ENCODE measurements at places on chromosomes 5 and 9.
A peak's percentile ranks its signal among the peaks of the same experiment; 100 is the strongest.

DNA sequence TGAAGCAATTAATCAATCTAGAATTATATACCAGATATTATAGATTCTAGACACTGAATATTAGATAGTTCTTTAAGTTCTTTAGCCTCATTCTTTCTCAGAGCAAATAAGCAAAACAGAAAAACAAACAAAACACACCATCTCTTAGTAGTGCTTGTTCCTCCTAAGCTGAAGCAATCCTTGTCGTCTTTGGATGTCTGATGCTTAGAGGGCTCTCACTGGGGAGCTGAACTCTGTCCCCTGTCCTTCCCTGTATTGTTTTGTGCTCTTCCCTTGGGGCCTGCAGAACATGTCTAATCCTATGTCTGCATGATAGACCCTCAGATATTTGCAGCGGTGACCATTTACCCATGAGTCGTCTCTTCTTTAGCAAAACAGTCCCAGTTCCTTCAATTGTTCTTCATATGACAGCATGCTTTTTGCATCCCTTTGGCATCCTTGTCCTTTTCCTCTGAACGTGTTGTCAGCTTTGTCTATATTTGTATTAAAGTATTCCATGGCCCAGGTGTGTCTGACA is 114.3 kb downstream of the ARHGEF28 start:
- no peak for DNase-seq

- DNase-seq, result no peak
These were observed 42.7 kb upstream of the LIFR start for GRCh38 chr5:38598994-38599617.

DNA sequence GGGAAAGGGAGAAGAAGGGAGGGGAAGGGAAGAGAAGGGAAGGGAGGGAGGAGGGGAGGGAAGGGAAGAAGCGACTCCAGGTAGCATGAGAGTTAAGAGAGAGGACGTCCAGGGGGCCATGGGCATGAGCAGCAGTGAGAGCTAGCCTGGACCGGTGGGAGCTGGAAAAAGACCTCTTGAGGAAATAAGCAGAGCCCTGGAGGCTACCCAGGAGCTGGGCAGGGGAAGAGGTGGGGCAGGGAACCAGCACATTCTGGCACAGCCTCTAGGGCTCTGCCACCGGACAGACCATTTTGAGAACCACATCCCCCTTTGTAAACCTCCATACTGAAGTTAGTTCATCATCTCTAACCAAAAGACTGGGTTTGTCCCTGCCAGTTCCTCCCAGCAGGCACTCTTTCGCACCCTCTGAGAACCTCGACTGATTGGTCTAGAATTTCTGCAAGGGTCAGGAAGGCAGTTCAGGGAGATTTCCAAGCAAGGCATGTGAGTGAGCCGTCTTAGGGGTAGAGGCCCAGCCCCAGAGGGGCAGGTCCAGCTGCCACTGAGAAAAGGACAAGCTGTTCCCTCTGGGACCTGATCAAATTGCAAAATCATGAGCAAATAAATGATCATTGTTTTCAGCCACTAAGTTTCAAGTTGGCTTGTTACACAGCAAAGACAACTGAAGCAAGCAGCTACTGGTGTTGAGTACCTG is 11.6 kb downstream of the NAIF1 start:
- DNase-seq, result peak; percentile 58

GRCh38 chr5:15500325-15501001 is 483 bp downstream of the FBXL7 start:
- DNase-seq, result peak; percentile 45

DNA sequence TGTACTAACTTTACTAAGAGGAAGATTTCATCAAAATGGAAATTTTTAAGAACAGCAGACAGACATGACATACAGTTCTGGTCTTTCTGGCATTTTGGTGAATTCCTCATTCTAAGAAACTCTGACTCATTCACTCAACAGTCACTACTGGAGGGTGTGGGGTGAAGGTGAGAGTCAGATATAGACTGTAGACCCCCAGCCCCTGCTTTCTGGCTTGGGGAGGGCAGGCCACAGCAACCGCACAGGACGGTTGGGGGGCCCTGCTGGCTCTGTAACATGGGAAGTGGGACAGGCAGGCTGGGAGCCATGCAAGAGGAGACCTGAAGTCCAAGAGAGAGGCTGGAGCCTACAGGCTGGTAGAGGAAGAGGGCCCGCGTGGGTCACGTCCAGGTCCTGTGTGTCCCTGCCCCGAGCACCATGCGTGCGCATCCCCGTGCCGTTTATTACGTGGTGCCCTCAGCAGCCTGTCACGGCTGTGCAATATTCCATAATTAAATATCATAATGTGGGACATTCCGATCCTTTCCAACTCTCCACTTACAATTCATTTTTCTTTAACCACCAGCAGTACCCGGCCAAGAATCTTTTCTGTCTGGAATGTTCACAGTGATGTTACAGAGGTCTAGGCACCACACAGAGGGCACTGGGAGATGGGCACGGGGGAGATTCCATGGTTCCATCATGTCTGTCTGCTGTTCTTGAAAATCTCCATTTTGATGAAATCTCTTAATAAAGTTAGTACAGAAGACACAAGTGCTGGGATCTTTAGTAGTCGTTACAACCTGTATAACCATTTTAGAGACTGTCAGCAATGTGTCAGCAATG is 75.5 kb downstream of the SEMA4D start:
- DNase-seq, result no peak

DNA sequence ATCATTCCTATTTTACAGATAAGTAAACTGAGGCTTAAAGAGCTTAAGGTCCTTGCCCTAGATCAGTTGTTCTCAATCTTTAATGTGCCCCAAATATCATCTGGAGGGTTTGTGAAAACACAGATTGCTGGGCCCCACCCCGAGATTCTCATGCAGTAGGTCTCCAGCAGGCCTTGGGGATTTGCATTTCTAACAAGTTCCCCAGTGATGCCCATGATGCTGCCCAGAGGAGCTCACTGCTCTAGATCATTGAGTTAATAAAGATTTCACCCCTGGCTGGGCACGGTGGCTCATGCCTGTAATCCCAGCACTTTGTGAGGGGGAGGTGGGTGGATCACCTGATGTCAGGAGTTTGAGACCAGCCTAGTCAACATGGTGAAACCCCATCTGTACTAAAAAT is 42.8 kb upstream of the RAD23B start:
- DNase-seq, result no peak

DNA sequence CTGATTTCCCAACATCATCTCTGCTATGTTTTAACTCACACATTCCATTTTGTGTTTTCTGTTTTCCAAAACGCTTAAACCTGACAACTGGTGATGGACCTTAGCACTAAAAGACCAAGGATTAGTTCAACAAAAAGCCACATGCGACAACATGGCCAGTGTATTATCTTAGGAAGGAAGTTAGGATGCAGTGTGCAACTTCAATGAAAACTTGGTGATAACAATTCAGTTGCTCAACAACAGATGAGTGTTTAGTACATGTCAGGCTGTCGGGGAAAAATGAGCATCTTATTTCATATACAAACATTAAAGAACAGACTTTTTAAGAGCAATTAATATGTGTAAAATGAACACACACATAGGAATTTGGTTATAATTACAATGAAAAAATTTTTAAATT is 780.0 kb downstream of the SEMA5A start:
- DNase-seq, result peak; percentile 40

DNA sequence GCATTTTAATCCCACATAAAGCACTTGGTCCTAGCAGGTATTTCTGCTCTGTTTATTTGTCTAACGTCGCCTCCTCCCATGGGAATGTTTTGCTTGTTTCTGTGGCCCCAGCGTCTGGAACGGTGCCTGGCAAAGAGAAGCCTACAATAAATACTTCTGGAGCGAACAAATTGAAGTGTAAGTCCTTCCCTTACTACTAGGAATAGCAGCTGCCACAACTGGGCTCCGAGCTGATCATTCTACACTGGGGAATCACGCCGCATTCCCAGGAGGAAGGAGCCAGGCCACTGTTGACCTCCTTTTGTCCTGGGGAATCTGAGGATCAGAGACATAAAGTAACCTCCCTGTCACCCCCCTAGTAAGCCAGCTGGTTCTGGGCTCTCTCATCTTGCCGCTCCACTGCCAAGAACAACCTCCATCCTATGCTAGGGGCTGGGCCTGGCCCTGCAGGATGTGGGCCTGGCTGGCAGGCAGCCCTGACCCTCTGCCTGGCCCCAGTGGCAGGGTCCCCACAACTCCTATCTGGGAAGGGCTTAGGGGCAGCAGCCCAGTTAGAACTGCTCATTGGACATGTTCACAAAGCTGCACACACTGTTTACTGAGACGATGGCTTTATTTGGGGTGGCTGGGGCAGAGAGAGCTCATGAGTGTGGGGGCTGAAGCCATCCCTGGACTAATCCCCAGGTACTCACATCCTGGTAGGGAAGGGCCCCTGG is 82.8 kb downstream of the GTF3C4 start:
- DNase-seq, result peak; percentile 45

GRCh38 chr5:79837761-79838551 is 148.3 kb downstream of the CMYA5 start:
- DNase-seq, result no peak

GRCh38 chr5:88251048-88251711 is 17.5 kb downstream of the TMEM161B start:
- no peak for DNase-seq

DNA sequence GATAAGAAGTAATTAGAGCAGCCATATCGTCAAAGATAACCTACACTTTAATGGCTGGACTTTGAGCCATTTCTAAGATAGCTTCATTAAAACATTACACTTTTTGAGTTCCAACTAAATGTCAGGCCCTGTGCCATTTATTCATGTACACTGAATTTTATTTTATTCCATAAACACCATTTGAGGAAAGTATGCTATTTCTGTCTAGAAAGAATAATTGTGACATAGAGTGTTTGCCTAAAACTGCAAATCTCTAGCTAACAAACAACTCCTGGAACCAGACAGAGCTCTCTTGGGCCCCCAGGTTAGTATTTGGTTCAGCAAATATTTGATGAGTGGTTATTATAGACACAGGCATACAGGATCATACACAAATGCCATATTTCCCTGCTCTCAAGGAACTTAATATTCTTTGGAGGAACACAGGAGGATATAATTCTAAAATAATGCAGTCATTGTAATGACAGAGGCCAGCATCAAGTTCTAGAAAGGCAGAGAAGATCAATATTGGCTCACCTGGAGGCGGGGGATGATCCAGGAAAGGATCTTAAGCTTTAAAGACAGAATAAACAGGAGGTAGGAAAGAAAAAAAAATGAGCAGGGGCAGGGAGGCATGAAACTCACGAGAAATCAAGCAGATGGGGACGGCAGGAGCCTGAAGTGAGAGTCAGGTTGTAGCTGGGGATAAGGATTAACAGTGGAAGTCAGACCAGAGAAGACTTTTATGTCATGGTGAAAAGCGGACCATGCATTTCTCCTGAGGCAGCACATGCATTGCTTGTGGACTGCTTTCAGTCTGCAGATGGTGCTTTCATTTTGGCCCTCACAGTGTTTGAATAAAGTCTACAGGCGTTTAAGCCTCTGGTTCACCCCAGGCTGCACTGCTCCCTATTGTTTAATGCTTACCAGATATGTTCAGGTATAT is 127.7 kb downstream of the GCNT1 start:
- DNase-seq, result no peak

DNA sequence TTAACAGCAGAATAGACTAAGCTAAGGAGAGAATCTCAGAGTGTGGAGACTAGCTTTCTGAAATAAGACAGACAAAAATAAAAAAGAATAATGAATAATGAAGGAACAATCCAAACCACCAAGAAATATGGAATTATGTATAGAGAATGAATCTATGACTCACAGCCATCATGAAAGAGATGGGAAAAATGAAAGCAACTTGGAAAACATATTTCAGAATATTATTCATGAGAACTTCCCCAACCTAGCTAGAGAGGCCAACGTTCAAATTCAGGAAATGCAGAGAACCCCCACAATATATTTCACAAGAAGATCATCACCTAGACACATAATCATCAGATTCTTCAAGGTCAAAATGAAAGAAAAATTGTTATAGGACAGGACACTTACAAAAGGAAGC is 349.0 kb upstream of the MPDZ start:
- DNase-seq, result no peak

Data from left lung (tissue), 14 donors.